ENCODE measurements at places on chromosomes 12 and 14. TPM values are rescaled to one million over a fixed set of nuclear protein-coding genes. Genes with fewer than 3 reads are reported as not detected.

Gene TAS2R20
- total RNA-seq = 0.41 TPM

Gene SDS
- not detected for total RNA-seq

Gene POTEM
- not detected for total RNA-seq

Gene KRT3
- not detected for total RNA-seq

Gene NEUROD4
- not detected for total RNA-seq

Gene TSPAN8
- 0.89 TPM for total RNA-seq

Gene VWF
- total RNA-seq = 1.5 TPM

Gene ANKS1B
- not detected for total RNA-seq

Gene CATSPERB
- total RNA-seq = 0.07 TPM

Gene NGB
- not detected for total RNA-seq

Gene SRRM4
- 0.42 TPM for total RNA-seq

Gene DLK1
- total RNA-seq = not detected

Gene ABCC9
- total RNA-seq = 0.17 TPM

Gene SPIC
- total RNA-seq = not detected

Gene KCNC2
- total RNA-seq = not detected

Gene STX2
- 19.4 TPM for total RNA-seq

Gene RNASE7
- total RNA-seq = not detected

Gene HOXC4
- 2.5 TPM for total RNA-seq

Gene NINJ2
- total RNA-seq = not detected

Gene OTOGL
- total RNA-seq = 0.14 TPM

Gene FGF6
- total RNA-seq = not detected

Gene GNPNAT1
- total RNA-seq = 38.0 TPM

Gene PRICKLE1
- 8.0 TPM for total RNA-seq

Gene G2E3
- 9.1 TPM for total RNA-seq

Gene POLR3B
- total RNA-seq = 9.3 TPM

Gene NRL
- 4.8 TPM for total RNA-seq

Gene CELA1
- total RNA-seq = not detected

Gene RAD9B
- total RNA-seq = 1.2 TPM

Gene FGD4
- 11.0 TPM for total RNA-seq

Gene MLH3
- 17.9 TPM for total RNA-seq

All from kidney epithelial cell (primary cell).